ENCODE measurements at places on chromosomes 7 and 10.

DNA sequence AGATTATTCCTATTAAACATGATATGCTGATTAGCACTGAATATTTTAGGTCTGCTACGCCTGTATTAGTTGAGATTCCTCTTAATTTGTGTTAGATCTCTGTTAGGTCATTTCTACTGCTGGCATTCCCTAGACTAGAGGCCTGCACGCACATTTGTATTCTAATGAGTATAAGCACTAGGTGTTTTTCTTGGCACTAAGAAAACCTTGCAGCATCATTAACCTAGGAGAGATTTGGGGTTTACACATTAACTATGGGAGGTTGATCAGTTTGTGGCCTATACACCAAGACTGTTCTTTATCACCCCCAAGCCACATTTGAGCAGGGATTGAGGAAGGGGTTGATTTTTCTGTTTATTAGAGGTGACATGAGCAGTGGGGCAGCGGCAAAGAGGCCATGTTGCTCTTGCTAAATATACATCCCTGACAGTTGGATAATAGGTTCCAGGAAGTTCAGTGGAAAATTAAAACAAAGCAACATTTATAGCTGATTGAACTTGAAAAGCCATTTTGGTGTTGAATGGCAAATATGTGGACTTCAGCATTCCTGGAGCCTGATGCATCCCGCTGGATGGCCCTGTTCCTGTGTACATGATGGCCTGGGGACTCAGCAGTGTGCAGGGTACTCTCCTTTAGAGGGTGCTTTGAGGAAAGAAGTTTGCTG, 65.2 kb downstream of the GBF1 start:
- no peak for DNase-seq

GRCh38 chr7:157490465-157490912, 153.7 kb downstream of the DNAJB6 start:
- no peak for DNase-seq

- no peak for DNase-seq
Measured at GRCh38 chr7:51308696-51309095, 7.9 kb downstream of the COBL start.

DNA sequence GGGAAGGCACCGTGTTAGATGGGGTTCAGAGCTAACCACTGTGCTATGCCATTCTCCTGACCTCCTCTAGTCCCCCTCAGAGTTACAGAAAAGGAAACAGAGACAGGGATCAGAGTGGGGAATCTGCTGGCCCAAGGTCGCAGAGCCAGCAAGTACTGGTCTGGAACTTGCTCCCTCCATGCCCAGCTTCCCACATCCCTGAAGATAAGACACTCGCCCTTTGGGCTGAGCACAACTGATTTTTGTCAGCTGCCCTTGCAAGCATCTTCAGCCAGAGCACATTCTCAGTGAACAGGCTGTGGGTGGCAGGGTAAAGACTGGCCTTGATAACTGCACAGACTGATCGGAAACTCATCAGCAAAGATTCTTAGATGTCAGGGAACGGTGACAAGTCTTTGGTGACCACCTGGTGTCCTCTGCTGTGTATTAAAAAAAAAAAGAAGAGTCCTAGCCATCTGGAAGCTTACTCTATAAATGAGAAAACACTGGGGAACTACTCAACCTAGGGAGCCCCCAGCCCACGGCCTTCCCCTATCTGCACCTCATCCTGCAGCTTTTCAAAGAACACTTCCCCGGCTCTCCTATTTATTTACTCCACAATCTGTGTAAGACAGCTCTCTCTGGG, 1.3 kb upstream of the SORBS1 start:
- no peak for DNase-seq

- DNase-seq, result no peak
Measured at GRCh38 chr10:113057948-113058522, 108.0 kb downstream of the TCF7L2 start.
